ENCODE measurements at places on chromosomes 4 and X. TPM values are rescaled to one million over a fixed set of nuclear protein-coding genes. Genes with fewer than 3 reads are reported as not detected.

Gene GPC4
- 7.7 TPM for total RNA-seq

Gene TMEM35A
- total RNA-seq = not detected

GRCh38 chrX:19869193-19869592, 18.2 kb downstream of the SH3KBP1 start:
- H3K27ac ChIP-seq = no peak overlapping the region
- H3K4me1 ChIP-seq = peaks cover 14% of the 10 kb centered on the region
- DNase-seq = no peak
- H3K36me3 ChIP-seq = no peaks in the 10 kb centered on the region

- no peak overlapping the region for H3K4me3 ChIP-seq
- DNase-seq = no peak
- no peaks in the 10 kb centered on the region for H3K27me3 ChIP-seq
- H3K27ac ChIP-seq = no peak overlapping the region
These were observed 50.5 kb downstream of the GRK4 start for GRCh38 chr4:3013839-3014350.

DNA sequence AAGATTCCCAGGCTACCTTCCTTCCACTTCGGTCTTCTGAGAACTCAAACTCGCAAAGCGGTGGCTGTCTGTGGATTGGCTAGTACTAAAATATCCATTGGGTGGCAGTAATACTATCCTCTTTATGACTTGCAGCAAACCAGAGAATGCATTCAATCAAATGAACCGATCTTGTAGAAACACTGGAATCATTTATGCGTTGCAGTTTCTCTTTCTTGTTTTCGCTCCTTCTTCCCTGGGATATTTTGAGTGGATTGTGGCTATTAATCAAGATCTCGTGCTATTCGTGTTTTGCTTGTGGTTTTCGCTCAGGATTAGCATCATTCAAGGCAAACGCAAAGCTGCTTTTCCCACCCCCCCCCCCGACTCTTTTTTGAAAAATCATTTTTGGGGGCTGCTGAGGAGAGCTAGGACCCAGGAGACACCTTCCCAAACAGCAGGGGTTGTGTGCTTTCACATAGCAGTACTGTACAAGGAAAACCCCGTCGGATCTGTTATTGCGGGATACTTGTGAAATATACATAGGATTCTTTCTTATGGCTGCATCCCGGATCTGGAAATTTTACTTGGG, at the start of gene IL1RAPL1:
Gene IL1RAPL1 (plus strand): TSS at position 466 of the 571 bp plus-strand sequence.
- DNase-seq = no peak
- no peak within 1 kb of the TSS for H3K4me3 ChIP-seq
- no peaks in the 10 kb centered on the region for H3K4me1 ChIP-seq
- H3K27me3 ChIP-seq = peaks cover 34% of the 10 kb centered on the region
- no peaks in the 10 kb centered on the region for H3K36me3 ChIP-seq
- no peak within 1 kb of the TSS for H3K27ac ChIP-seq

- no peak overlapping the region for H3K27ac ChIP-seq
- no peak overlapping the region for H3K4me3 ChIP-seq
- no peaks in the 10 kb centered on the region for H3K36me3 ChIP-seq
- DNase-seq = no peak
These were observed 1428.7 kb downstream of the PCDH18 start for GRCh38 chr4:136103616-136104015.
